Stimulated activated CD4-positive, alpha-beta T cell treated with anti-CD3 and anti-CD28 coated beads, Interleukin-1b, Interleukin-23, amount 100 ng/mL, for 24 hours (primary cell): ENCODE measurements at places on chromosomes 5 and 9.

DNA sequence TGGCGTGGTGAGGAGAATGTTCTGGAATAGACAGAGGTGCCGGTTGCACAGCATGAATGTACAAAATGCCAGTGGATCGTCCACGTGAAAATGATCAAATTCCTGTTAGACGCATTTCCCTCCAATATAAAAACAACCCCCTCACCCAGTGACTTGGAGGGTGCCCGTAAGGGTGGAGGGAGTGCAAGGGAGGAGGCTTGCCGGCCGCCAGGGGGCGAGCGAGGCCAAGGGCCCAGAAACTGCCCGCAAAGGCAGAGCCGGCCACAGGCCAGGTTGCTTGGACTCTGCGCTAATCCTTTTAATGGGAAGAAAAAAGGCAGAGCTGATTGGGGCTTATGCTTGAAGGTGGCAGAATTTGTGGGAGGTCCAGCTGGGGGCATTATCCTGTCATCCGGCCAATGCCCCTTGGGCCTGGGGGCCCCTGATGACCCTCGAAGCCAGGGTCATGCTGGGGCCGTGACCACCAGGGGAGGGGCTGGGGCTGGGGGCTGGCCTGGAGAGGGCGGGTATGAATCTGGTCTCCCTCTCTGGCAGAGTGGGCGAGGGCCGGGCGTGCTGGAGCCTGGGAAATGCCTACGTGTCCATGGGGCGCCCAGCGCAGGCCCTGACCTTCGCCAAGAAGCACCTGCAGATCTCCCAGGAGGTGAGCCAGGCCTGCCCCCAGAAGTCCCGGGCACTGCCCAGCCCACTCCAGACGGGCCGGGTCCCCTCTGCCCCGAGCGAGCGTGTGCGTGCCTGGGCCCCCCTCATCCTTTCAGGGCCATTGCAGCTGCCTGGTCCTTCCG is 12.0 kb downstream of the GPSM1 start:
- no peak for DNase-seq

GRCh38 chr9:98083566-98084183 is 27.1 kb downstream of the NANS start:
- no peak for DNase-seq

DNA sequence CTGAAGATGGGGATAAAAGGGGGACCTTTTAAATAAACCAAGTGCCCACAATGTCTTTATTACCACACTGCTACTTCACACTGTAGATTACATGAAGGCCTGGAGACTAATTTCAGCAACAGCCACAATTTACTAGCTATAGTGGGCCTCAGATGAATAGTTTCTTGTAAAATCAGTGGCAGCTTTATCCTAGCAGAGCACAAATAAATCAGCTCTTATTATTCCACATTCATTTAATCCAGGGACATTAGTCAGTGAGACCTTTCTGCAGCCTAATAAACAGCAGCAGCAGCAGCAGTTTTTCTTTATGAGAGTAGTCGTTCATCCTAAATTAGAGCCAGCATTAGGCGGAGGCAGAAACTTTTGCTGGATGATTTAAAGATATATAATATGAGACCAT is 542.3 kb downstream of the PSAT1 start:
- DNase-seq, result no peak

DNA sequence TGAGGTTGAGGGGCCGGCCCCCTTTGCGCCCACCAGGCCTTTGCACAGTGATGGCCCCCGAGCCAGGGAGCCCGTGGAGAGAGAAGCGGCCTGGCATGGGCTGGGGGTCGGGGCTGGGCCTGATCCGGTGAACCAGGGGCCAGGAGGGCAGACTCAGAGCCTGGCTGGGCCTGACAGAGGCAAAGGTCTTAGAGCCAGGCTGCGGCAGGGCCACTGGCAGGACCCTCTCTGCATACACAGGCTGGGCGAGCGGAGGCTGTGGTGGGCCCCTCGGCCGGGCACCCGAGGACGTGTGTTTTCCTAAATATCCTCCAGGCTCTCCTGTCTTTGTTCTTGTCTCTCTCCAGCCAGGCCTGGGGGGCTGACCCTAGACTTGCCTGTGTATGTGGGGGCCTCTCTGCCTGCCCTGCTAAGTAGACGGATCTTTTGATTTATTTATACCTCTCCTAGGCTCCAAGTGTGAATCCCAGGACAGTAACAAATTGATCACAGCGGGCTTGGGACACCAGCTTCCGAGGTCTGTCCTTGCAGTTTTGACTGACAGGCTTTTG is 933 bp downstream of the NEK6 start:
- DNase-seq, result no peak

DNA sequence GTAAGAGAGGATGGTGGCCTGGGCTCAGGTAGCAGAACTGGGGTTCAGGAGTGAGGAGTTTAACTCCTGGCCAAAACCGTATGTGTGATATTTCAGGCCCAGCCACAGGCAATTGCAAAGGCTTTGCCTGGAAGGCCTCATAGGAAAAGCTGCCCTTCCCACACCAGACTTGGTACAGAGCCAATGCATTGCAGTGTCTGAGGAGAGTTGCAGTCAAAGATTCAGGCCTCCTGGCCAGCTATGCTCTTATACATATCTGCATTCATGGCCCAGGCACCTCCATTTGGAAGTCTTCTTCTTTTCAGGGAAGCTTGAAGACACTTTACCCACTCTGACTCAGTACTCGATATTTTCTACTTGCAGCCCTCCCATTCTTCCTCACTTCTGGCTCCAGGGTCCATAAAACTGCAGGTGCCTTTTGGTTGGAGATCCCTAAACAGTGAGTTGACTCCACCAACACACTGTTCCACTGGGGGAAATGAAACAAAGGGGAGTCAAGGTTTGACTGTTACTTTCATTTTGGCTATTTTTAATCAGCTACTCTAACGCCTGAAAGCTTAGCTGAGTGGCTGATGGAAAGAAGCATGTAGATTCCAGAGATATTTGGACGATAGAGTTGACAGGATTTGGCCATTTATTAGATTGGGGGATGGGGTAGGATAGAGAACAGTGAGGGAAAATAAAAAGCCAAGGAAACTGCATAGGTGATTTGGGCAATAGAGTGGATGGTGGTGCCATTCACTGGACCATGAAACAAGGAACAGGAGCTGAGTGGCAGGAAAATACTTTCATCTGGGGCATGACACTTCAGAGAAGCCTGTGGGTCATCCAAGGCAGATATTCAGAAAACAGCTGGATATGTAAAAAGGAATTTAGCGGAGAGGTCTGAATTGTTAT is 30.6 kb upstream of the IL33 start:
- no peak for DNase-seq

DNA sequence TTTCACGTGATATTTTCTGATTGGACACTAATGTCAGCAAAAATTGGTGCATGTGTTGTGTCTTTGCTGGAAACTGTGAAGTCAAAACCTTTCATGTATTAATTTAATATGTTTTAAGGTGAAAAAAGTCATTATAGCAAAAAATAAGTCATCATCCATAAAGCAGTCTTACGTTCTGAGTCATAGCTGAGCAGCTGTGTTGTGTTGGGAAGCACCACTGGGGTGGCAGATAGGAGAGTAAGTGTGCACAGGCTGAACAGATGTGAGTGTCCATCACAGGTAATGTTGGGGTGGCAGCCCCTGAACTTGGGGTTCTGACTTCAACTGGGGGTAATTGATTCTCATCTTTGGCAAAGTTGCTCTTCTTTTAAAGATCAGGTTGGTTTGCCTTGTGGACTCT is 156.8 kb downstream of the NXNL2 start:
- no peak for DNase-seq

- DNase-seq, result no peak
Measured at GRCh38 chr5:151600069-151600665, 9.0 kb upstream of the FAT2 start.

DNA sequence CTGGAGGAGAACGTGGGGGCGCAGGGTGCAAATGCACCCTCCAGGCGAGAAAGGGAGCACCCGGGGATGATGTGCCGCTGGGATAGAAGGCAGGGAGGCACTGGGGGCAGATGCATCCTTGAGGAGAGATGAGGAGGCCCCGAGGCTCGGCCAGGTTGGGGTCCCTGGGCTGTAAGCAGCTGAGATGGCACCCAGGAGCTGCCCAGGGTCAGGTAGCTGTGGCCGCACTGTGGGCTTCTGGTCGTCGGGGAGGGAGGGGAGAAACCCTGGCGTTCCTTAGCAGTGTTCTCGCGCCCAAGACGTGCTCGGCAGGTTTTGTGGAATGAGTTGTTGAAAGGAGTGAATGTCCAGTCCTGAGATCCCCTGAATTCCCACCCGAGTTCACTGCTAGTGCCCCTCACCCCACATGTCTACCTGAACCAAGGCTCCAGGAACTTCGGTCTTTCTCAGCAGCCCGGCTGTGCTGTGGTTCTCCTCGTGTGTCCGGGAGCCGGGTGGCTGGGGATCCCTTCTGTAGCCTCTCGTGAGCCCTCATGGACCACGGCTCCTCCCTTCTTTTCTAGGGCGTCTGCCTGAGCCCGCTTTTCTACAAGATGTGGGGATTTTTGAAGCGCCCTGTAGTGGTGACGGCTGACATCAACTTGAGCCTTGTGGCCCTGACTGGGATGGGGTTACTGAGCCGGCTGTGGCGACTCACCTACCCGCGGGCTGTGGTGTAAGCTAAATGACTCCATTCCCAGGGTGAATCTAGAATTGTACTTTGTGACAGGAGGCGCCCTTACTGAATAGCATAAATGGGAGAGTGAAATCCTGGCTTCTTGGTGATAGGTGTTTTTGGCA is 1.1 kb downstream of the POMT1 start:
- DNase-seq, result peak; percentile 73

DNA sequence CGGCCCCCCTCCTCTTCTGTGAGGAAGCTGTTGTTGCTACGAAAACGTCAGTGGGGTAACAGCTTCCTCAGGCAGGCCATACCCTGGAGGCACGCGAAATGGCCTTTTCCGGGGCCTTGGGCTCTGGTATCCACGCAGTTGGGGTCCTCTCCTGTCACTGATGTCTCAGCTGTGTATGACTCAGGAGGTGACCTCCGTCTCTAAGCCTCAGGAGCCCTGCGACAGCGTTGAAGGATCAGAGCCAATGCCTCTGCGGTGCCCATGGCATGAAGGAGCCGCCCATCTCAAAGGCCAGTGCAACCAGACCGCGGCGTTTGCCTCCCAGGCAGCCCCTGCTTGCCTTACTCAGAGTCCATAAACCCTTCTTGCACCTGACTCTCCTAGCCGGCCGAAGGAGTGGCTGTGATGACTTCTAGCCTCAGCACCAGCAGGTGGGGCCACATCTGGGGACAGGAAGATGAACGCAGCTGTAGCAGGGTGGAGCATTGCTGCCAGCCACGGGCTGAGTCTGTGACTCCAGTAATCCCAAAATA is 1.0 kb upstream of the MXD3 start:
- no peak for DNase-seq

- peak; percentile 79 for DNase-seq
Measured at GRCh38 chr5:141691867-141692532, 10.0 kb upstream of the ARAP3 start.

DNA sequence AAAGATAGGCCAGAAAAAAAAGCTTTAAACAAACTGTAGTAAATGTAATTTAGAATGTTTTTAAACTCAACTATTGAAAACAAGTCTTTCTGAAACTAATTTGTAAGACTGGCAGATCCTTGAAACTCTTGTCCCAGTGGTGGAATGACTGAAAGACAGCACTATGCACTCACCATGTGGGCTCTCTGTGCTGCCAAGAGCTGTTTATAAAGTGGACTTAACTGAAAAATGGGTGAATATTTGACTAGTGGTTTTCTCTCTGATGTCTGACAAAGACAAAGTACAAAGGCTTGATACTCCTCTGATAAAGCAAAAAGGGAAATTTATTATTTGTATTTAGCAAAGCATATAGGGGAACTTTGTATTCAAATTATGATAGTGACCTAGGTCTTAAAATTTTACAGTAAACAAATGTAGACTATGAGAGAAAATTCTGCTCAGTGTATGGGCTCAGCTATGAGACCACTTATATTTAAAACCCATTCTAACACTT is 635.4 kb downstream of the NR2F1-AS1 start:
- DNase-seq, result no peak

DNA sequence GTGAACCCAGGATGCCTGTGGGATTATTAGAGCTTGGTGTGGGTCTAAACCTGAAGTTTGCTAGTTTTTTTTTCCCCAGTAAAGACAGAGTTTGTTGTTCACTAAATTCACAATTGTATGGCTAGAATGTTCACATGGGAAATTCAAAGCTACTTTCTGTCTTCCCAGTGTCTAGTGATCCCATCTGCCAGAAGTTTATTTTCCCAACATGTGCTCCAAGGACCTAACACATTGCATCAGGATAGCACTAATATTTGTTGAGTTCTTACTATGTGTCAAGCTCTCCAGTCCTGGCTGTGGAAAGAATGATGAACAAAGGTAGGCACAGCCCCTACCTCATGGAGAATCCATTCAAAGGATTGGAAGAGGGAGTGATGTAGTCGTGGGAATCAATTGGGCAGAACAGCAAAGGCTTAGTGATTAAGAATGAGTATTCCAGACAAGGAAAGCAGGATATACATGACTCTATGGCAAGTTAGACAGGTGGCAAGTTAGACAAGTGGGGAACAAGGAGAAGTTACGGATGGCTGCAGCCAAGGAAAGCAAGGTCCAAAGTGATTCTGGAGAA is 521.5 kb upstream of the WWC1 start:
- no peak for DNase-seq

- DNase-seq, result no peak
Measured at GRCh38 chr5:118687100-118687499, 301.2 kb downstream of the DTWD2 start.

DNA sequence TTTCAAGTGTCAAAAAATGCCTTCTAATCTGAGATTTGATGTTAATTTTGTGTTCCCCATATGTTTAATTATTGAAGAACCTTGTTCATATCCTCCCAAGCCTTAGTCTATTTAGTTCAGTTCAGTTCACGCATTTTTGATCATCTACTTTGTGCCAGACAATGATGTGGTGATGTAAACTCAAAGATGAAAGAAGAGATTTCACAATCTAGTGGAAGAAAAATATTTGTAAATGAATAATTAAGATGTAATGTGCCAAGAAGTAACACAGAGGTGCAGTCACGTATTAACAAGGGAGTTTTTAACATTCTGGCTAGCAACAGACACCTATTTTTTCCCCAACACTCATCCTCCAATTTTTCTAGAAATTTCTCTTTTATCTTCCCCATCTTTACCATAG is 22.1 kb upstream of the KIF2A start:
- DNase-seq, result no peak

- no peak for DNase-seq
Measured at GRCh38 chr9:98801561-98801960, 5.2 kb upstream of the ANKS6 start.

DNA sequence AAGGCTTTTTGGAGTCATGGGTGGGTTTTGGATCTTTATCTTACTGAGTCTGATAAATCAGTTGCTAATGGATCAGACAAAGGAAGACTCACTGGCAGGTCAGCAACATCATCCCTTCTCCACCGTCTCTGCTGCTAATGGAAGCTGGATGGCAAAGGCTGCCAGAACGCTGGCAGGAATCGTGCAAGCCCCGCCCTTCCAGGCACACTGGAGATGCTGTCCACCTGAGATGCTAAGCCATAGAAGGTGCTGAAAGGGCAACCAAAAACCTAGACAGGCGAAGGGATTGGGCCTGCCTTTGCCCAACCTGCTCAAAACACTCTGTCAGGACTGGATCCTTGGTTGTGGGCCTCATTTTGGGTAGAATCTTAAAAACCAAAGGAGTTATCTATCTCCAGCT is 139.5 kb upstream of the FSTL4 start:
- no peak for DNase-seq

- no peak for DNase-seq
Measured at GRCh38 chr5:57834829-57835608, 352.4 kb upstream of the ACTBL2 start.

GRCh38 chr9:114304416-114305188 is 18.3 kb upstream of the ORM1 start:
- no peak for DNase-seq

GRCh38 chr5:31235381-31235780 is 41.9 kb downstream of the CDH6 start:
- no peak for DNase-seq
